ENCODE measurements at places on chromosomes 13 and 19.

- DNase-seq = no peak
Measured at GRCh38 chr19:34254698-34255432, 511 bp downstream of the GARRE1 start.

- DNase-seq = no peak
Measured at GRCh38 chr19:8233370-8233769, 24.2 kb downstream of the CERS4 start.

DNA sequence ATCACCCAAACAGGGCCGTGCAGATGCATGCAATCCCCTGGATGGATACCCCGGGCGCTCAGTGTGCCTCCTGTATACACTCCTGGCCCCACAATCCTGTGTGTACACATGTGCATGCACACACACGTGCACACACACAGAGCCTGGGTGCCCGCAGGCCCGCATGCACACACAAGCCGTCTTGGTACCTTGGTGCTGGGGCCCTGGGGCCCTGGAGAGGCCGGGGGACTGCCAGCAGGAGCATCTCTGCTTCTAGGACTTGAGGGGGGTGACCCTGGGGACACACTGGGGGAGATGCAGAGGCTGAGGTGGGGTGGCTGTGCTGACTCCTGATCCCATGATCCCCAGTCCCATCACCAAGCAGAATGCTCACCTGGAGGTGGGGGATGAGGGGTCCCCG is 15.6 kb upstream of the EPOR start:
- DNase-seq = no peak

DNA sequence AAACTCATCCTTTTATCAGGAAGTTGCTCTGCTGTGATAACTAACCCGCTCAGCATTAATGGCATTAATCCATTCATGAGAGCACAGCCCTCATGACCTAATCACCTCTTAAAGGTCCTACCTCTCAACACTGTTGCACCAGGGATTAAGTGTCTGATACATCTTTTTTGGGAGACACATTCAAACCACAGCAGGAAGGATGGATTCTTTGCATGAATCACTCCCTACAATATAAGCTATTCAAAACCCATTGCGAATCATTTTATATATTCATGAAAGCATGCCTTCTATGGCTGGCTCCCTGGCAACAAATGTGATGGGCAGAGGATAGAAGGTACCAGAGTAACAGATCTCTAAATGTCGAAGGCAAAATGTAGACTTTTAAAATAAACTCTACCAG is 27.6 kb downstream of the ARL11 start:
- DNase-seq = no peak

All from AML-193 (cell line).